Peyer's patch (tissue), 4 donors: ENCODE measurements at places on chromosomes 12 and 14. TPM values are rescaled to one million over a fixed set of nuclear protein-coding genes. Genes with fewer than 3 reads are reported as not detected.

DNA sequence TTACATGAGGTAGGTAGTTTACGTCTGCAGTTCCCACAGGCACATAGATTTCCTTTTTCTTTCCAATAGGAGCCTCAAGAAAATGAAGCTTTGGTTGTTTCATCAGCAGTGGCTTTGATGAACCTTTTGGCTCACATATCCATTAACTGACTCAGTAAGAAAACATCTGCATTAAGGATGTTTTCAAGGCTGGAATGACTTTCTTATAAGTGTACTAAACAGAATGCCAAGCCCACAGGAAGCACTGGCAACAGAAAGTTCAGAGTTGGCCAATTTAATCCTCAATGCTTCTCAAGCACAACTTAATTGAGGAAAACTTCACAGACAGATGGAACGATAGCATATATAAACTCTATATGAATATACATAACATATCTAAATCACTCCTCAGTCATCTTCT, 63.5 kb downstream of the ST8SIA1 start:
- no peaks in the 10 kb centered on the region for H3K4me1 ChIP-seq
- H3K4me3 ChIP-seq: no peak overlapping the region
- no peaks in the 10 kb centered on the region for H3K36me3 ChIP-seq
- H3K27ac ChIP-seq: no peak overlapping the region

GRCh38 chr12:129903092-129903945, 506 bp downstream of the TMEM132D start:
- H3K36me3 ChIP-seq: no peaks in the 10 kb centered on the region
- DNase-seq: no peak
- H3K4me3 ChIP-seq: no peak overlapping the region
- H3K27ac ChIP-seq: no peak overlapping the region
- H3K27me3 ChIP-seq: no peaks in the 10 kb centered on the region

DNA sequence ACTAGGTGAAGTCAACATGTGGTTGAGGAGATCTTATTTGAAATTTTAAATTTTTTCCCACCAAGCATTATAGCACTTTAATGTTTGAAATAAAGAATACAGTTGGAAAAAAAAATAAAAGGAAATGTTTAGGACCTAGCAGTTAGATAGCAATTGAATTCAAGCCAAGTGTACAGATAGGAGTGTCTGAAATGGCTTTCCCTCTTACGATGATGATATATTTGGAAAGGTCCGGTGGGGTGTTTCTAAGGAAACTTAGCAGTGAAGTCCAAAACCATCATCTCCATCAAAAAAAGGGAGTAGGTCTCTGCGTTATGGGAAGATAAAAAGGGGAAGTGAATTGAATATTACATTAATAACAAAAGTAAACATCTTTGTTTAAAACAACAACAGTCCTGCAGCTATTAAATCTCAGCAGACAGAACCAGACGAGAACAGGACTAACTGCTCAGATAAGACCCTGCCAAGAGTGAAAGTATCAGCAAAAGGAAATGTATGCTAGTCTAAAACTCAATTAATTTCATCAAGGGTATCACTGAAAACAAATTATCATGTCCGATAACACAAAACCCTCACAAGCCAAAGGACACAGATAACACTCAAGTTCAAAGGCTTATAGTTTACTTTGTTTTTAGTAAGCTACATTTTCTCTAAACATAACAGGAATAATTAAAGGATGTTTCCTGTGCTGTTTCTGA, 242.0 kb downstream of the BMP4 start:
- H3K36me3 ChIP-seq: no peaks in the 10 kb centered on the region
- no peak for DNase-seq
- H3K4me1 ChIP-seq: no peaks in the 10 kb centered on the region
- no peak overlapping the region for H3K4me3 ChIP-seq

AKAP5 gene
- total RNA-seq: 2.8 TPM

STON2 gene
- total RNA-seq: 6.3 TPM

KLRF1 gene
- total RNA-seq: not detected
